ENCODE measurements at places on chromosomes 1 and 21.

GRCh38 chr1:31418626-31419323, 5.8 kb downstream of the SERINC2 start:
- DNase-seq = no peak

GRCh38 chr1:39230261-39231190, 26.0 kb downstream of the MACF1 start:
- no peak for DNase-seq

GRCh38 chr1:19448491-19449439, 36.6 kb downstream of the CAPZB start:
- DNase-seq = no peak

DNA sequence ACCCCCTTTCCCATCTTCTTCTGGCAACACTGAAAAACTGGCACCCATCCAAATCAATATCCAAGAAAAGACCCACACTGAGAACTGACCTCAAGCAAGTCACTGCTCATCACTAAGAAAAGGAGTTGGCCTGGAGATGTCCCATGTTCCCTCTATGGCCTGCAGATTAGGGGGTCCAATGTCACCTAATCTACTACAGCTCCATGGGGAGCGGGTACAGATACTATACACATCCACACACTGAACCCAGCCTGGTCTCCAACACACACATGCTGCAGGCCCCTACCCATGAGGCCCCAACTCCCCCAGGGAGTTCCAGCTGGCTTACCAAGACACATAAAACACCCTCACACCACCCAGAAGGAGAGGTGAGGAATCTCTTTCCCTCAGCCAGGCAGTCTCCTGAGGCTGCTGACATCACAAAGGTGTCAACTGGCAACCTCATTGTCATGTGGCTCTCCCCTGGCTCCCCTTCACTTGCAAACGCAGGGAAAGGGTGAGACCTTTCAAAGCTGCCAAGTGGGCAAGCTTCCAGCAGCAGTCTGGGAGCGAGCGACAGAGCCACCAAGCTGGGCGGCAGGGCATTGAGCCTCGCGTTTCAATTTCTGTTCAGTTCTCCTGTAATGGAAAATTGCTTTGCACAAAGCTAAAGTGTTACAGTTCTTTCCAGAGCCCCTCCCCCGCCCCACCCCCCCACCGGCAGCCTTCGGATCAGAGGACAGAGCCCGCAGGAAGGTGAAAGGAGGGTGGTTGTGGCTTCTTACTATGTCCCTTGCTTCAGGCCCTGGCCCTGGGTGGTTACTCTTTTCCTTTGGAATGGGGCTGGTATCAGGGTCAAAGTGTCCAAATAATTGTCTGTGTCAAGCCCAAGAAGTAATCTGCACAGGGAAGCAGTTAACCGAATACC, at the start of gene LRRC52:
Gene LRRC52 (plus strand): TSS at position 469 of the 907 bp plus-strand sequence. CDS start 297 bp downstream, at position 766.
- DNase-seq = no peak

- no peak for DNase-seq
Observed at GRCh38 chr1:183719289-183719688, 66.2 kb upstream of the APOBEC4 start.

GRCh38 chr1:206066479-206067171, 13.7 kb downstream of the RHEX start:
- no peak for DNase-seq

GRCh38 chr1:47527653-47528272, 89.9 kb downstream of the FOXD2 start:
- DNase-seq = peak; percentile 63
